ENCODE measurements at places on chromosomes 16 and 17.

GRCh38 chr17:57420734-57421717, 164.7 kb downstream of the MSI2 start:
- DNase-seq, result no peak

DNA sequence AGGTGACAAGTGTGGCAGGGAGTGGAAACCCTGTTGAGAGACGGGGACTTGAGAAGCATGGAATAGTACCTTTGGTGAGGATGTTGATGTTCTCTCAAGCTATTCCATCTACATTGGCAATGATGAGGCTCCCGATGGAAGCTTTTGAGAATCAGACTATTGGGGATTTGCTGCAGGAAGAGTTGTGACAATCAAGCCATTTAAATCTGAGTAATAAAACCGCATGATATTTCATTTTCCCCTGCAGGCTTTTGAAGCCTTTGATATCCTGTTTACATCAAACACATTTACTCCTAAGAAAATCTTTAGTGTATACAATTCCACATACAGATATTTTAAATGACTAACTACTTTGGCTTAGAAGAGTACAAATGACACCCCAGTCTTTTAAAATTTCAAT, 49.0 kb upstream of the CRYM start:
- no peak for DNase-seq

DNA sequence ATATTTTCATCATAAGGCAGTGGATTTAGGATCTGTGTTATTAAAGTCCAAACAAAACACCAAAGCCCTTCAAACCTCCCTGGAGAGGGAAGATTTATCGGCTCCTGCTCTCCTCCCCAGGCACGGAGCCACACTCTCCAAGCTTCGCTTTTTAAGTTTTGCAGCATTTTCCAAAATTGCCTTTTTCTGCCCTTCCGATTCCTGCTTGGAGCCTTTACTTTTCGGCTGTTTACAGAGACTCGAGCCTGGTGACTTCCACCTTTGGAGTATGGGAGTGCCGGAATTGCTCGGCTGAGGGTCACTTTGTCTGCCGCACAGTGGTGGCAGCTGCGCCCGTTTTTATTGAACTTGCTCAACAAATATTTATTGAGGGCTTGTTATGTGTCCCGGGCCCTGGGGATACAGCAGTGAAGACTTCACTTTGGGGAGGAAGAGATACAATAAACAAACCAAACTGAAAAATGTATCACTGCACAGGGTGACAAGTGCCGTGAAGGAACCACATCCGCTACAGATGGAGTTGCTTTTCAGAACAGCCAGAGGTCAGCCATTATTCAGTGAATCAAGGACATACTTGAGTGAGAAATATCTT, 185.5 kb downstream of the NTN1 start:
- no peak for DNase-seq

- no peak for DNase-seq
These were observed 110.2 kb upstream of the NLRP1 start for GRCh38 chr17:5694551-5694950.

GRCh38 chr17:81557276-81558114, 5.3 kb upstream of the FAAP100 start:
- no peak for DNase-seq

DNA sequence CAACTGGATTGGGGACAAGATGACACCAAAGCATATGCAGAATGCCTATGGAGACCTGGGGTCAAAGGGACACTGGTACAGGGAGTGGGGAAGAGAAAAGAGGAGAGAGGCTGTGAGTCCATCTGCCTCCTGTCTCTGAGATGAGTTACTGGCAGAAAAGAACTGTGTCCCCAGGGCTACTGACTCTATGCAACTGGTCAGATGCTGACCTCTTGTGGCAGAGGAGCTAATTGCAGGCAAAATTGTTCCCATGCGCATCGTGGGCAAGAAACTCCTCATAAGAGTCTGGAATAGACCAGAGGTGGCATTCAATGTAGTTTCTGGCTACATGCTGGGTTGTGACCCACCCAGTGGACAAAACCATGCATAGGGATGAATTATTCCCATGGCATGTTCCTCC, 26.1 kb upstream of the MLKL start:
- peak; percentile 72 for DNase-seq

- no peak for DNase-seq
These were observed 16.6 kb upstream of the ATP6V0C start for GRCh38 chr16:2497116-2497630.

Measured in activated CD4-positive, alpha-beta T cell treated with anti-CD3 and anti-CD28 coated beads for 48 hours (primary cell).